ENCODE measurements at places on chromosomes 6 and 20.

DNA sequence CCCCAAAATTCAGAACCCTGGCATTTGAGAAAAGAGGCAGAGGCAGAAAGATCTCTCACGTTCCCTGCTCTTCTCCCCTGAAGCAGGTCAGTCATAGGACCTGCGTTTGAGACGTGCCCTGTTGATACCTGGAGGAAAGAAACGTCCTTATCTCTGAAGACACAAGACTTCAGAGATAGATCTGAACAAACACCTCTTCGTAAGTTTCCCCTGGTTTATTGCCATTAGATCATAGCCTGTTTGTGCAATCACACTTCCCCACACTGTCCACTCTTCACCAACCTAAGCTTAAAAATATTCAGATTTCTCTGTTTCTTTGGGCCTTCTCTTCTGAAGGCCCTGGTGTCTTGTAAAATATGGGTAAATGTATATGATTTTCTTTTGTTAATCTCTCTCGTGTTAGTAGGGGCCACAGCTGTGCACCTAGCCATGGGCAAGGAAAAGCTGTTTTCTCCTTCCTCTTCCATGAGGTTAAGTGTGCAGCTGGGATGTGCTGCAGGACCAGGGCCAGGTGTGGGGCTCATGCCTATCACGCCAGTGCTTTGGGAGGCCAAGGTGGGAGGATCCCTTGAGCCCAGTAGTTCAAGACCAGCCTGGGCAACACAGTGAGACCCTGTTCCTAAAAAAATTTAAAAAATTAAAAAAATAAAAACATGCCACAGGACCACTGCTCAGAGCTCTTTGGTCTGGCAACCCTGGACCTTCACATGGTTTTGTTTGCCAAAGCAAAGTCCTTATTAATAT is 4.7 kb upstream of the SLC22A2 start:
- DNase-seq, result no peak

DNA sequence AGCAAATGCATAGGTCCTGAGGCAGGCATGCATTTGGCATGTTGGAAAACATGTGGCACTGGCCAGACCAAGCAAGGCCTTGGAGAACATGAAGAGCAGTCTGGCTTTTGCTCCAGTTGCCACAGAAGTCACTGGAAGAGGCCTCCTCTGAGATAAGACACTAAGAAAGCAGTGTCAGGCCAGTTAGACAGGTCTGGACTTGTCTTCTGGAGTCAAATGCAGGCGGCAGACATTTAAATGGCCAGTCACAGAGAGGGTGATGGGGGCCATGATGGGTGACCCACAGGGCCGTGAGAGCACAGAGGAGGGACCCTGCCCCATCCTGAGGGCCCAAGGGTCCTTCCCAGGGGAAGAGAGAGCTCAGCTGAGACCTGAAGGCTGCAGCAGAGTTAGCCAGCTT is 26.7 kb upstream of the ADA start:
- DNase-seq, result no peak

DNA sequence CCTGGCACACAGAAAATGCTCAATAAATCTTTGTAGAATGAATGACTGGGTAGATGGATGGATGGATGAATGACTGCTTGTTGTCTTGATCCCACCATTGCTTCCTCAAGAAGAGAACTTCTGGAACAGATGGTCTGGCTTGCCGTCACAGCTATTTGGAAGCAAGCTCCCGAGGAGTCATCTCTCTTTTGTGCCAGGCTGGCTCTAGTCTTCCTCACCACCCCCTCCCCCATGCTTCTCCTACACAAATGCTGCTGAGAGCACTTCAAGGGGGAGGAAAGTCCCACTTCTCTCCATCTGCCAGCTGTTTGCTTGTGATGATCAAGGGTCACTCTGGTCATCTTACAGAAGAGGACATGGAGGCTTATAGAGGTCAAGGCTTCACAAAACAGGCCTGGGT is 11.6 kb upstream of the KCNG1 start:
- no peak for DNase-seq

DNA sequence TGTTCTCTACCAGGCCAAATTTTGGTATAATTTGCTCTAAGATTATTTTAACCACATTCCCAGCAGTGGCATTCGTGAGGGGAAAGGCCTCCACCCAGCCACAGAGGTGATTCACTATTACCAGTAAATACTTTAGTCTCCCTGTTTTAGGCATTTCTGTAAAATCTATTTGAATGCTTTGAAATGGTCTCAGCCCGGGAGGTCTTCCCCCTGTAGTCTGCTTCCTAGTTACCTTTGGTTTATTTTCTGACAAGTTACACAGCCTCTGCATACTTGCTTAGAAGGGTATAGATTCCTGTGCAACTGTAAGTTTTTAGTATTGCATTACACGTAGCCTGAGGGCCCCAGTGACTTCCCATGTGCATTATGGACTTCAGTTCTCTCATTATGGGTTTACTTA is 248.7 kb downstream of the C6orf118 start:
- DNase-seq, result no peak

DNA sequence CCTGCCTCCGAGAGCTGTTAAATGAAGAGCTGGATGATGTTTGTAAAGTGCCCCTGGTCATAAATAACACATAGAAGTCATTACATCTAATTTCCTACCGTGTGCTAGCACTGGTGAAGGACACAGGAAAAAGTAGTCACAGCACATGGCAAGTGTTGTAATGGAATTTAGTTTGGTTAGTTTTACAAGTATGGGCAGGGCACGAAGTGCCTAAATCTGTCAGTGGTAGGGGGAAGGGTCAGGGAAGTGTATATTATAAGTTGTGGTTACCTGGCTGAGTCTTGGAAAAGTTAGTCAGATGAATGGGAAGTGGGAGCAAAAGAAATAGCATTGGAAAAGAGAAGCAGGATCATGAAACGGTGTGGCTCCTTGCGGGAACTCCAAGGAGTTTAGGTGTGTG is 1.6 kb downstream of the RIPPLY2 start:
- no peak for DNase-seq

DNA sequence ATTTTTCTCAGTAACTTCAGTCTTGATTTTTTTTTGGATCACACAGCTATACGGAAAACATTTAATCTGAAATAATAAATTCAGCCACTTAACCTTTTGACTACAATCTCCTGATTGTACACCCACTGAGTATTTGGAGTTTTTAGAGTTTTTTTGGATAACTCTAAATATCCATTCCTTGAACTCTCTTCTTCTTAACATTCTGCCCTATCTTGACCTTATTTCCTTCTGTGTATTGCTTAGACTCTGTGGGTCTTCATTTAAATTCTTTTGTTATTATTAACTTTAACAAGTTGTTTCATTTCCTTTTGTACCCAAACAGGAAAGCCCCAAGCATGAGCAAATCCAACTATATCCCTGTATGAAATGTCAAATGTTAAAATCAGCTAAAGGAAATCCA is 170.2 kb upstream of the PTCHD4 start:
- DNase-seq, result no peak
